ENCODE measurements at places on chromosomes 7 and 10. TPM values are rescaled to one million over a fixed set of nuclear protein-coding genes. Genes with fewer than 3 reads are reported as not detected.

DNA sequence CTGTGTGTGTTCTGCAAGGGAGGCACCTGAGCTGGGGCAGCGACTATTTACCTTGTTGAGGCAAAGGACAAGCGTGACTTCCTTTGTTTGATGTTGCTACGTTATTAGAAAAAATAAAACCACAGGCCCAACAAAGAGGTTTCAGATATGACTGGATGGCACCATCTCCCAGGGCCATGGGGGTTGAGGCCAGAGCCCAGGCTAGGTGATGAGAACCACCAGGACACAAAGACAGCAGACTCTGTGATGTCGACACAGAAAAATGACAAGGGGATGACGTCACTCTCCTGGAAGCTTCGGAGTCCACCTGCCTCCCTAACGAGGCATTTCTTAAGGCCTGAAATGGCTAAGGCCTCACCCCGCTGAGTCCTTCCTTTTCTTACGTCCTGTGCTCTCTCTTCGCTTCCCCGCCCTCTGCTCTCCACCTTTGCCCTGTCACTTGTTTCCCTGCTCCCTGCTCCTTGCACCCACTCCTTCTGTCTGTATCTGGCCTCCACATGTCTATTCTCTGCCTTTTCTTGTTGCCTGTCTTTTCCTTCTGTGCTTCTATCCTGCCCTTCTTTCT lies 83.0 kb upstream of the ADRB1 start:
- peak; percentile 50 for DNase-seq

Gene ADAM22
- 0.21 TPM for total RNA-seq

Gene SPDYE11
- not detected for total RNA-seq

- DNase-seq = no peak
These were observed 52.2 kb downstream of the SEM1 start for GRCh38 chr7:96657347-96658021.

Gene SPAM1
- not detected for total RNA-seq
